ENCODE measurements at places on chromosomes 12 and 14.

DNA sequence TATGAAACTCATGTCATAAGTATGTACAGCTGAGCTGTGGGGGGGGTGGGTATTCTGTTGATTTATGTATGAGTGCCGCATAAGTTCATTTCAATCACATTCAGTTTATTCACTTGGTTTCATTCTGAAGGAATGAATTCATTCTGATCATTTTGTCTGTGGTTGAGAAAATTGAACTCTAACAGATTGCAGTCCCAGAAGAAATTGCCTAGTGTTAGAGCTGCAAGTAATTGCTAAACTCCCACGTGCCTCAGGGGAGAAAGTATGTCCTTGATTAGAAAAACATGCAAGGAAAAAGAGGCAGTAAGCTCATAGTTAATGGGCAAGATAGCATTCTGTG lies 442.4 kb upstream of the MGAT4C start:
- no peak for DNase-seq

DNA sequence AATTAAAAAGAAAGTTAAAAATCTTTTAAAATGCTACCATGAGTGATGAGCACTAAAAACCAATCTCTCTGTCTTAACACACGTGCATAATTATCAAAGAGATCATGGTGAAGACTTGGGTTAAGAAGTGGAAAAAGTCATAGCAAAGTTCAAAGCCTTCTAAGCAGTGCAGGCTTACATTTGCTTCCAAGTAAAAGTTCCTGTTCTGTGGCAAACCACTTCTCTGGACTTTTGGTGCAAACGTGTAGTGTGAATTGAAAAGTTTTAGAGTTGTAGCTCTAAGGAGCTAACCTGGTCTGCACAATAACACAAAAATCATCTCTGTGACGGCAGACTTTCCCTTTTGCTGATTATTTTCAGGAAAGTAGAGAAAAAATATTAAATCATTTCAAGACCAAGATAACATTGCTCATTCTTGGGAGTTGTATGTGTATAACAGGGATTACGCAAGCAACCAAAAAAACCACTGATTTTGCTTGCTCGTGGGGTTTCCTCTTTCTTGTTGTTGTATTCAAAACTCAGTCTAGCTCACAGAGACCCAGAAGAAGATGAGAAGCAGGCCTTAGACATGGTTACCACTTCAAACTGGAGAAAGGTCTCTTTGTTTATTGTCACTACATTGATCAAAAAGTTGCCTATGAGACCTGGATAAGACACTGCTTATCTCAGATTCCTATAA lies 2.3 kb upstream of the GLIPR1 start:
- peak; percentile 28 for DNase-seq

DNA sequence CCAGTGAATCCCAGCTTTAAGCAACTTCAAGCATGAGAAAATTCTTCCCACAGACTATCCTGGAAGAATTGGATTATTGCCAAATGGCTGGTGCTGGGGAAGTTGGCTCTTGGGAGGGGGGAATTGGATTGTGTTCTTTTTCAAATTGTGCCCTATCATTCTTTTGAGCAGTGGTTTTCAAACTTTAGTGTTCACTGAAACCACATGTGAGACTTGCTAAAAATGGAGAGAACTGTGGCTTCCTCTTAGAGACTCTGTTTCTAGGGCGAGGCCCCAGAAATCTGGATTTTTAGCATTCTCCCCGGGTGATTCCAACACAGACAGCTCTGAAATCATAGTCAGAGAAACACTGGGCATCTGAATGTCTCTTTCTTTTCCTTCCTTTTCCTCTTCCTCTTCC lies 14.3 kb upstream of the OTUB2 start:
- DNase-seq = peak; percentile 29

- peak; percentile 91 for DNase-seq
Observed at GRCh38 chr14:20609215-20610001, 18.2 kb upstream of the RNASE12 start.

- DNase-seq = no peak
Observed at GRCh38 chr12:4809449-4810218, 89.4 kb downstream of the GALNT8 start.

DNA sequence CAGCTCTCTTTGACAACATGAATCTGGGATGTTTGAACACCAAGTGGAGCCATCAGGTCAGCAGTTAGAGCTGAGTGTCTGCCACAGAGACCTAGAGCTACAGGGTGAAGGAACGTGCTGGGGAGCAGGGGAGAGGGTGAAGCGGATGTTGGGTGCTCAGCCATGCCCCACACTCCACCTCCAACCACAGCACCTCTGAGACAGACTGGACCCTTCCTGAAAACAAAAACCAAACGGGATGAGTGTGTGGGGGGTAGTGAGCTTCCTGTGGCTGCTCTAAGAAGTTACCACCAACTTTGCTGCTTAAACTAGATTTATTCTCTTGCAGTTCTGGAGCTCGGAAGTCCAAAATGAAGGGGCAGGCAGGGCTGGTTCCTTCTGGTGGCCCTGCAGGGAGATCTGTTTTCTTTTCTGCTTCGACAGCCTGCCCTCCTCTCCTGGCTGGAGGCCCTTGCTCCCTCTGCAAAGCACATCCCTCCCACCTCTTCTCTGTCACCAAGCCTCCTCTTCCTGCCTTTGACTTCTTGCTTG lies 5.6 kb upstream of the GOLGA3 start:
- no peak for DNase-seq

GRCh38 chr14:81170829-81171195 lies 49.9 kb downstream of the GTF2A1 start:
- no peak for DNase-seq

- DNase-seq = peak; percentile 96
Observed at GRCh38 chr12:22658214-22658613, 33.2 kb downstream of the ETNK1 start.

DNA sequence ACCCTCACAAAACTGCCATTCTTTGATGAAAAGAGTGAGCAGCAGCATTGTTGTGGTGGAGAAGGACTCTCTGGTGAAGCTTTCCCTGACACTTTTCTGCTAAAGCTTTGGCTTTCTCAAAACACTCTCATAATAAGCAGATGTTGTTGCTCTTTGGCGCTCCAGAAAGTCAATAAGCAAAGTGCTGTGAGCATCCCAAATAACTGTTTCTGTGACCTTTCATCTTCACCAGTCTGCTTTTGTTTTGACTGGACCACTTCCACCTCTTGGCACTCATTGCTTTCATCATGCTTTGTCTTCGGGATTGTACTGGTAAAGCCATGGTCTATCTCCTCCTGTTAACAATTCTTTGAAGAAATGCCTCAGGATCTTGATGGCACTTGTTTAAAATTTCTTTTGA lies 424.7 kb upstream of the TMPO start:
- no peak for DNase-seq

GRCh38 chr14:33602396-33602795 lies 348.5 kb downstream of the EGLN3 start:
- no peak for DNase-seq

- DNase-seq = peak; percentile 92
Observed at GRCh38 chr14:33564774-33565630, 385.9 kb downstream of the EGLN3 start.

GRCh38 chr12:94644141-94644979 lies 6.0 kb downstream of the TMCC3 start:
- DNase-seq = peak; percentile 93

- no peak for DNase-seq
Observed at GRCh38 chr12:117484901-117485300, 123.5 kb upstream of the NOS1 start.

GRCh38 chr14:79724934-79725717 lies 486.2 kb downstream of the DIO2 start:
- no peak for DNase-seq

DNA sequence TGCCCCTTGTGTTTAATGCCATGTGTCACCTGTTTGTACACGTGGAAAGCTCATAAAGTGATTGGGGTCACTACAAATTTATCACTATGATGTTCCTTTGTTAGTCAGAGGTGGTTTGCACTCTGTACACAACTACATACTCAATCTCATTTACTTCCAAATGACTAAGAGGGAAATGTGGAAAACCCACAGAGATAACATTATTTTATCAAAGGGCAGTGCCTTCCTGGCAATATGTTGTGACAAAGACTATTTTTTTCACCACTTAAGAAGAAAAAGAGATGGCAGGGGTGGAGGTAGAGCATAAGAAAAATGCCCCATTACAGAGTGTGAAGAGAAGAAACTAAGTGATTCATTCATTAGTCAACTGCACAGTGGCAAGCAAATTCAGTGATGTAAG lies 1064.1 kb upstream of the FLRT2 start:
- peak; percentile 33 for DNase-seq

DNA sequence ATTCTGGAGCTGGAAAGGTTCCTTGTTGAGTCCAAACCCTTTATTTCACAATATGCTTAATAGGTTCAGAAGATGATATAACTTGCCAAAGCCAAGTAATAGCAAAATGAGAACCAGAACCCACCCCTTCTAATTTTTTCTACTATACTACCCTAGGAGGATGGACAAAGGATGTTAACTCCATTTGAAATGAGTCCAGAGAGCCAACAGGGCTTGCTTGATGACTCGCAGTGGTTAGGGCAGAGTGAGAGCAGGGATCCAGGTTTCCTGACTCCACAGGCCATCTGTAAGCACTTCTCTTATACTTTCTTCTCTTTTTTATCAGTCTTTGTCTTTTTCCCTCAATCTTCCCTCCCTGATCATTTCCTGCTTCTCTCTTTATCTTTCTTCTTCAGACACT lies 668.1 kb downstream of the MED13L start:
- DNase-seq = no peak

DNA sequence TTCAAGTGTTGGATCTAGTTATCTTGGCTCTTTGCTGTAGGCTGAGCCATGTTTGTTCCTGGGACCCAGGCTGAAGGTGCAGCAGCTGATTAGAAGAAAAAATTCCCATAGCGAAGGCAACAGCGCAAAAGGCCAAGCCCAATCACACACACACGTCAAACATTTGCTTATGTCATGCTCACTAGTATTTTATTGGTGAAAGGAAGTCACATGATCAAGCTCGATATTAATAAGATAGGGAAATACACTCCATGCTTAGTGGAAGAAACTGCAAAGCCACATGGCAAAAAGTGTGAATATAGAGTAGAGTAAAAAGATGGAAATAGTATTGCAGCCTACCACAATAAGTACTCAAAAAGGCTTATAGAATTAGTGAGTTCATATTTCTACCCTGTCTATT lies 373.5 kb upstream of the FAR2 start:
- no peak for DNase-seq

Measured in epithelial cell of esophagus (primary cell).